ENCODE measurements at places on chromosomes 7 and 10.

DNA sequence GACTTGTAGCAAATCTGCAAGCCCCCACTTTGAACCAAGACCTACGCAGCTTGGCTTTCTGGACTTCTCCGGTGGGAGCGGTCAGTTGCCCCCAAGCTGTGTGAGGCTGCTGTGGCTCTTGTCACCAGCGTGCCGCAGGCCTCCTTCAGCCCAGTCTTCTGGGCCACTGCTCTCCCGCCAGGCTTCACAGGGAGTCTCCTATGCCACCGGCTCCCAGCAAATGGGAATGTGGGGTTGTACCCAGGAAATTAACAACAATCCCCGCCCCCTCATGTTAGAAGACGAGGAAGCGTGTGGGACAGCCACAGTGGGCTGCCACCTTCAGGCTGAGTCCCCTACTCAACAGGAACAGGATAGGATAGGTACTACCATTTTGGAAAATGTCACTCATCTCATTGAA is 4.2 kb downstream of the WDR86 start:
- DNase-seq: no peak

DNA sequence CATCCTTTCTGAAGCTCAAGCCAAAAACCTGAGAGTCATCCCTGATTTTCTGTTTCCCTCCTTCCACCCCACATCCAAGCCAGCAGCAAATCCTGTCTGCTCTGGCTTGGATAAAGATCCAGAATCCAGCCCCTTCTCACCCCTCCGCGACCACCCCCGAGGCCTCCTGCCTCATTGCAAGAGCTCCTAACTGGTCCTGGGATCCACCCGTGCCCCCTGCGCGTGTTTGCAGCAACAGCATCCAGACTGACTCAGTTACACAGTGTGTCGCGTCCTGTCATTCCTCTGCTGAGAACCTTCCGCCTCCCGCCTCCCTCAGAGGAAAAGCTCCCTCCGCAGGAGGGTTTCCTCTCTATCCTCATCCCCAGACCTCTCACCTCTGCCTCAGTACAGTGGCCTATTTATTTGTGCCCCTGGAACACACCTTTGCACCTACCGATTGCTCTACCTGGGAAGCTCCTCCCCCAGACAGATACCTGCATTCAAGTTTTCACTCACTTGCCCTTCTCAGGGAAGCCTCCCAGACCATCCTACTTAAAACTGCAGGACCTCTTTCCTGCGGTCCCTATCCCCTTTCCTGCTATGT is 21.6 kb upstream of the GRID1 start:
- DNase-seq: no peak

DNA sequence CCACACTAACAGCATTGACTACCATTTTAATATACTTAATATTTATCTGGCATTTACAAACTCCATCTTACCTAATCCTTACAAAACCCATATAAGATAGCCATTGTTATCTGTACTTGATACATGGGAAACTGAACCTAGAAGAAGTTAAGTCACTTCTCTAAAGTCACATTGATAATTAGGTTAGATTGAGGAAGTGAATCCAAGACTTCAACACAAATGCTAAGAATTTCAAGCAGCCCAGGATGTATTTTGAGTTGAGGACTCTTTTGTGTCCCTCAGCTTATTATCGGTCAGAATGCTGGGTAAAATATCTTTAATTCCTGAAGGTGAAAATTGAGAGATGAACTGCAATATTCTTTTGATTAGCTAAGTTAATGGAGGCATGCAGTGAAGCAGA is 465.5 kb downstream of the PHTF2 start:
- DNase-seq: no peak

- DNase-seq: no peak
Observed at GRCh38 chr7:44748948-44749731, 493 bp downstream of the ZMIZ2 start.

- DNase-seq: no peak
Observed at GRCh38 chr7:137885678-137886077, 38.9 kb upstream of the DGKI start.

DNA sequence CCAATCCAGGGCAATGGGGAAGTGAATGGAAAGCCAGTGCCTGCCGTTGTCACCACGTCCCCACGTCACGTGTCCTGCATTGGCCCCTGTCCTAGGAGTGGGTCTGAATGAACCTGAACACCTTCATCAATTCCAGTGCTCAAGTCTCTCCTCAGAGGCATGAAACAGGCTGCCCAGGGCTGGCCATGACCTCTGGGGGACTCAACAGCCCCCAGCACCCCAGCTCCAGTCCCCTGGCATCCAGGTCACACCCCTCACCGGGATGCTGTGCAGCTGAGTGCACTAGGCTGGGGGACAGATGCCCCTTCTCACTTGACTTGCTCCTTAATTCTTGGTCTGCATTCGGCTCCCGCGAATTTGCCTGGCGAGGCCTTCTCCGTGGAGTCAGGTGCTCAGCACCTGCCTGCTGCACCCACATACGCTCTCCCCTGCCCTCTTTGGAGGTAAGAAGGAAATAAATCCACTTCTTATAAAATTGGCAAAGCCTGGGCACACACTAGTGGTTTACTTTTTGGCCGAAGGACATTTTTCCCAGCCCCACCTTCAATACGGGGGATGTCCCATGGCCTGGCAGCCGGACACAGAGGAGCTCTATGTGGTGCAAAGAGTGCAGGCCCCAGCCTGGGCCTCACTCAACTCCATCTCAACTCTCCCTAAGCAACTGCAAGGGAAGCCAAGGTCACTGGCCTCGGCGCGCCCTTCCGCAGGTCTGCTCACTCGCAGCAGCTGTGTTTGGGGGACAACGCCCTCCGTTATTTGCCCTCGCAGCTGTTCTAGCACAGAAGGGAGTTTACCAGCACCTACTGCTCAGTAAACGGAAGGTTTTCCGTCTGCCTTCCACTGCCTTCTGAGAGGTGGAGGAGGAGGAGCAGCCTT is 77.6 kb upstream of the SHH start:
- DNase-seq: peak; percentile 91

- DNase-seq: no peak
Observed at GRCh38 chr7:135330088-135330487, 96.5 kb downstream of the STRA8 start.

DNA sequence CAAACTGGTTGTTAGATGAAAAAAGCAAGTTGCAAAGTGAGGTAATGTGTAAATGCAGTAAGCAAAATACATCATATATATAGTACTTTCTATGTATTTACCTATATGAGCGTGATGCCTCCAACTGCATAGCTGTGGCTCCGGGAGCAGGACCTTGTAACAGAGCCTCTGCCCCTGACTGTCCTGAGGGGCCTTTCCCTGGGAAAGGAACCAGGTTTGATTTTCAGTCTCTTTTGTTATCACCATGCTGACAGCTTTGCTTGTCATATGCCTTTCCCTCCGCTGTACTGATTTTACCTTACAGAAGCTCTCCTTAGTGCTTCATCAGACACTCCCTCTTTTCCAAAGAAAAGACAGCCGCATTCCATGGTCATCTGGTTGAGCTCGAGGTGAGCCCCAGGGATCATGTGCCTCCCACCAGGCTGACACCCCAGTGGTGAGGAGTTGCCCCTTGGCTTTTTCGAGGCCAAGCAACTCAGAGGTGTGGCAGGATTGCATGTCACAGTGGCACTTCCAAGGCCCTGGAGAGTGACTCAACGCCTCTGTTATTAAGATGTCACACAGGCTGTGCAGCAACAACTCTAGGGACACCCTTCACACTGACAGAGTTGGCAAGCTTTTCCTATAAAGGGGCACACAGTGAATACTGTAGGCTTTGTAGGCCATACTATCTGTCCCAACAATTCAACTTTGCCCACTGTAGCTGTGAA is 78.9 kb downstream of the ALOX5 start:
- DNase-seq: no peak

DNA sequence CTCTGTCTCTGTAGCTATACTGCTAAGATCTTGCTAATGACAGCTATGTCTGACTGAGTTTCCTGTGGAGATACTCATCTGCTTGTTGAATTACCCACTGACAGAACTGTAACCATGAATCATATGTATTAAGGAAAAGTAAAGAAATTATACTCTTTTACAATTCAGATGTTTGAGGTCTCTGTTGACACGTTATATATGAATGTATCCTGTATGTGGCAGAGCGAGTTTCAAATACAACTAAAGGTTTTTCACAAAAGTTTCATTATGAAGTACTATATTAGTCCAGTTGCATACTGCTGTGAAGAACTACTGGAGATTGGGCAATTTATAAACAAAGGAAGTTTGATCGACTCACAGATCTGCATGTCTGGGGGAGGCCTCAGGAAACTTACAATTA is 232.5 kb downstream of the CDK14 start:
- DNase-seq: no peak

DNA sequence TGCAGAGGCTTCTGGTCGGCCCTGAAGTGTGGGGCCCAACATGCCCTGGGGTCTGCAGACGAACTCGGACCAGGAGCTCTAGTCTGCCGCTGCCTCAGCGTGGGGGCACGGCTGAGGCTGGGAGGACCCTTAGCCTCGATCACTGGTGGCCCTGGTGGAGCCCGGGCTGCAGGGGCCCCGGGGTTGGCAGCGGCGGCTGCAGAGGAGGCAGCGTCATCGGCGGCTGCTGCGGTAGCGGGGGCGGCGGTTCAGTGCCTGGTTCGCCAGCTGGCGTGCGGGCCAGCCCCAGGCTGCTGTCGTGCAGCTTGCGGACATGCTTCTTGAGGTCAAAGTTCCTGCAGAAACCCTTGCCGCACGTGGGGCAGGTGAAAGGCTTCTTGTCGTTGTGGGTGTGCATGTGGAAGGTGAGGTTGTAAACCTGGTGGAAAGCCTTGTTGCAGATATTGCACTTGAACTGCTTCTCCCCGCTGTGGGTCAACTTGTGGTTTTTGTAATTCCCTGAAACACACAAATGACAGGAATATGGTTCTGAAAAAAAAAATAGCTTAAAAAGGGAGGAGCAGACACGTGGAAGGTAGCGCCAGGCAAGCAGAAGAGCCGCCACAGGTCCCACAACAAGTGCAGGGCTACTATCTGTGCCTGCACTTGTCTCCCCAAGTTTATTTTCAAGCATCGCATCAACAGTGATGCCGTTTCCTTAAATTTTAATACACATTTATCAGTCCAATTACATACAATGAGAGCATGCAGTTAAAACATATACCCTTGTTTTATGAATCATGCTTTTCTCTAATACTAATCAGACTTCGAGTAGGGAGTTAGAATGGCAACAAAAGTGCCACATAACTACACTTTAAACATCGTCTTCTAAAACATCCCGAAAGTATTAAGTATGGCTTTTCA is 2.4 kb downstream of the FEZF1 start:
- peak; percentile 26 for DNase-seq

GRCh38 chr7:30683816-30684215 is 1.6 kb upstream of the CRHR2 start:
- DNase-seq: peak; percentile 42

- peak; percentile 83 for DNase-seq
Observed at GRCh38 chr7:32942415-32943251, 14.6 kb upstream of the FKBP9 start.

DNA sequence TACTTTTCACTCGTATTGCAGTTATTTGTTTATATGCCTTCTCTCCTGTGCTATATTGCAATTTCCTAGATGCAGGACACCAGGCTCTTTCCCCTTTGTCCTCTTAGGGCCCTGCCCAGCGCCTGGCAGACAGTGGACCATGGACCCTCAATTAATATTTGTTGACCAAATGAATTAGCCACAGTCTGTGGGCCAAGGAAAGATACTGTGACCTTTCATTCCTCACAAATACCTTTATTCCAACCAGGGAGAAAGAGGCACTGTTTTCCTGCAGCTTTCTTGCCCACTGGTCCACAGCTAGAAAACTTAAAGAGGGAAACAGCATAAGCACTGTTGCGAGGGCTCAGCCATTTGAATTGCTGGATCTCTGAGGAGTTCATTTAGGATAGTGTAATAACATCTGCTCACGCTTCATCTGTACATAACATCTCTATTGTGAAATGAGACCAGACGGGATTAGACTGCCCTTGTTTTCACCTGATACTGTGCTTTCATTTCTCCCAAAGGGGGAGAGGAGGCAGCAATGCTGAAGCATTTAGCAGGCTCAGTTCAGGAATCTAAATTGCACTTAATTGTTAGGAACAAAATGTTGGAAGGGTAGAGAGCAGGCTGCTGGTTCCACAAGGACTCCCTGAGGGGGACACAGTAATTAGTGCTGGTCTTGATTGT is 46.7 kb downstream of the TNS3 start:
- no peak for DNase-seq

GRCh38 chr10:108095932-108096925 is 931.7 kb upstream of the SORCS1 start:
- DNase-seq: no peak

- no peak for DNase-seq
Observed at GRCh38 chr10:43395571-43396060, 13.4 kb downstream of the HNRNPF start.

DNA sequence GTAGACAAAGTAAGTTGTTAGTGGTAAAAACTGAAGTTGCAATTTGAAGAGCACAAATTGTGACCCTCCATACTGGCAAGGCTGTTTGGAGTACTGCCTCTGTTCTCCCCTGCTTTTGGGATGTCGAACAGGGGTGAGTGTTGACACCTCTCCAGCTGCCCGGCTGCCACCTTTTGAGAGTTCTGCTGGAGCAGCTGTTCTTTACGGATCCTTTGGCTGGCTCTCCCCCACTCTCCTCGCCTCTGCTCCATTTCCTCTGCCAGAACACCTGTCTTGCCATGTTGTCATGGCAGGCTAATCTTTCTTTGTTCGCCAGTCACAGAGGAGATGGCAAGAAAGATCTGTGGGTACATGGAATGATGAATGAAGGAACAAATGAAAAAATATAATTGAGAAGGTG is 34.9 kb downstream of the INSYN2A start:
- no peak for DNase-seq

- DNase-seq: no peak
Observed at GRCh38 chr10:49150426-49150825, 16.6 kb upstream of the FAM170B start.

- DNase-seq: no peak
Observed at GRCh38 chr7:144487901-144488300, 84.4 kb upstream of the NOBOX start.

DNA sequence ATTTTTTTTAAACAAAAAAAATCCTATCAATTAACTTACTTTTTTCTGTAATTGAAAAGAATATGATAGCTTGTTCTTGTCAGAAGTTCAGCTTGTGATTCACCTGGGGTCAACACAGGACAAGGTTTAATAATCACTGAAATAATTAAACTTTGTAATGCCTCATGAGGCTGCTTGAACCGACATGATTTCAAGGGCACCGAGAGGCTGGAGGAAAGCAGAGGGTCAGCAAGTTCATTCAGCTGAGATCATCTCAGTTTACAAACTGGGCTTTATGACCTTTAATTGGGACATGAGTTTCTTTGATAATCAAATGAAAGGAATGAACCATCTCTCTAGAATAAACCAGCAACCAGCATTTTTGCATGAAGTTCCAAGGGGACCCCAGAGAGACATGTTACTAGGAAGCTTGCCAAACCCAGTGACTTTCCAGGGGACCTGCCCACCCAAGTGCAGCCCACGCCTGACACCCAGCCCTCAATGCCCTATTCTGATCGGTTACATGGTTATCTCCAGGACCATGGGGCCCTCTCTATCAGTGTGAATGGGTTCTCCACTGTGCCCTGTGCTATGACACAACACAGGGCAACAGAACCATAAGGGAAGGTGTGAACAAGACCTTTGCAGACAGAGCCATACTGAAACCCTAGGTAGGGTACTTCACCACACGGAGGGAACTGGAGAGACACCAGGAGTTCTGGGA is 7.8 kb upstream of the CYP3A4 start:
- no peak for DNase-seq

- no peak for DNase-seq
Observed at GRCh38 chr10:86020134-86020533, 346.5 kb downstream of the GRID1 start.

Data from stomach (tissue), 19 donors.